ENCODE measurements at places on chromosomes 6 and 20.

DNA sequence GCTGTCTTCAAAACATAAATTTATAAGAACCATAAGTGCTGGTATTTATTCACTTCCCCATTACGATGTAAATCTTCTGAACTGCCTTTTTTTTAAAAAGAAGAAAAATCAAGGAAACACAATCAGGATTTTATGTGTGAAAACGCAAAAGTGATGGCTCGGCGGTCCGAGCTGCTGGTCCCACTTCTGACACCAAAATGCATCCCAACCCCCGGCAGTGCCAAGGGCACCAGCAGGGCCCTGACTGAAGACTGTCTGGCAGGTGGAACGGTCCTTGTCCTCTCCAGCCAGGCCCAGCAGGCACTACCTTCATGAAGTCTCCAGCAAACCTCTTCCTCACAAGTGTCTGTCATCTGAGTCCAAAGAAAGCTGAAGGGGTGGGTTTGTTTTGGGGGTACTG is 41.2 kb downstream of the TBC1D7 start:
- no peak for DNase-seq

DNA sequence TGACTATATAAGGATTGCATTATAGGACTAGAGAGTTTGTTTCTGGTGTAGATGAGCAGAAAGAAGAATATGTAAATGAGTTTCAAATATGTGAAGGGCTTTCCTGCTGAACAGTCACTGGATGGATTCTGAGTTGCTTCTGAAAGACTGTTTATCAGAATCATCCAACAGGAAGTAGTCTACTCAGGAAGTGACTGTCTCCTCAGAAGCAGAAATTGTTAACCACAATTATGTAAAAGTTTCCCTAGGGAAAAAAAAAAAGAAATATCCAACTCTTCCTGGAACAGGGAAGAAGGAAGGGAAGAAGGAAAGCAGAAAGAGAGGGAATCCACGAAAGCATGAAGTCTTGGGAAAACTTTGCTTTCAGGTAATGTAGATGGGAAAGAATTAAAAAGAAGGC is 138.9 kb downstream of the TENT5A start:
- DNase-seq = no peak

- no peak for DNase-seq
These were observed 68.4 kb downstream of the YTHDF1 start for GRCh38 chr20:63147532-63147931.

DNA sequence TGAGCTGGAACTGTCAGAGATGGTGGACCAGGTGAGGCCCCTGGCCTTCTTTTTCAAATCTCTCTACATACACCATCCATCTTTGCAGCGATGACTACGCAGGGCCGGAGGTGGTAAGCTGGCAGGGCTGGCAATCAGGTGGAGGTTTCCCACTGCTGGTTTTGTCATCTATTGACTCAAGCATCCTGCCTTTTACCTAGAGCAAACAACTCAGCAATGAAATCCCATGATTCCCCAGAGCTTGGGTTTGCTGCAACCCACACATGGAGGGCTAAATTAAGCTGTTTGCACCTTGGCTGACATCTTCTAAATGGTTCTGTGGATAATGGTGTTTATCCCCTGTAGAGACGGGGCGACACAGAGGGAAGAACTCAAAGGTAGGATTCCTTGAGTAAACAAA is 170.2 kb downstream of the SCP2D1 start:
- DNase-seq = no peak

Measured in activated CD4-positive, alpha-beta T cell treated with anti-CD3 and anti-CD28 coated beads, Interleukin-2, amount 50 U/mL, for 4 hours (primary cell).